Skin of body (tissue), 3 donors: ENCODE measurements at places on chromosomes 7 and 10. TPM values are rescaled to one million over a fixed set of nuclear protein-coding genes. Genes with fewer than 3 reads are reported as not detected.

DNA sequence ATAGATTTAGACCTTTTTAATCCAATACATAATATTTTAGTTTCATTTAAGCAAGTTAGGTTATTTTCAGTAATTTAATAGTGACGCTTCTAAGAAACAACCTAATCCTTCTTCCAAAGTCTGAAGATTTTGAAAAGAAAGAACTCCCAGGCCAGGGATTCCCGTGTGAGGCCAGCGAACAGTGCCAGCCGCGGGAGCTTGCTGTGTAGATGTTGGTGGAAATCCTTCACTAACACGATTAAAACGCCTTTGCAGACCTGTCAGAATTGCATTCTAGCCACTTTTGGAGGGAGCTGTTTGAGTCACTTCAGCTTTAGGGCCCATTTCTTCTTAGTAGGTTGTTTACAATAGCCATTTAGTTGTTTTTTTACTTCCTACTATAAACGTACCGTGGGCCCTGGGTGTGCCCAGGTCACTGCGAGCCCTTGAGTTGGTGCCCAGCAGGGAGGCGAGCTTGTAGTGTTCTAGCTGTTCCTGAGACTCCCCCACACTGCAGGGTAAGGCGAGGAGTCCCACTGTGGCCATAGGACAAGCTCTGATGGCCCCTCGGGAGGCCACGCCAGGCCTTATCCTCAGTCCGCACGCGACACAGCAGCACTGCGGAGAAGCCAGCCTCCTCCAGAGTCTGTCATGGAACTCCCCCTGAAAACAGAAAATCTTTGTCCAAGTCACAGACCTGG, 32.3 kb downstream of the PPP2R2D start:
- no peak for DNase-seq

DNA sequence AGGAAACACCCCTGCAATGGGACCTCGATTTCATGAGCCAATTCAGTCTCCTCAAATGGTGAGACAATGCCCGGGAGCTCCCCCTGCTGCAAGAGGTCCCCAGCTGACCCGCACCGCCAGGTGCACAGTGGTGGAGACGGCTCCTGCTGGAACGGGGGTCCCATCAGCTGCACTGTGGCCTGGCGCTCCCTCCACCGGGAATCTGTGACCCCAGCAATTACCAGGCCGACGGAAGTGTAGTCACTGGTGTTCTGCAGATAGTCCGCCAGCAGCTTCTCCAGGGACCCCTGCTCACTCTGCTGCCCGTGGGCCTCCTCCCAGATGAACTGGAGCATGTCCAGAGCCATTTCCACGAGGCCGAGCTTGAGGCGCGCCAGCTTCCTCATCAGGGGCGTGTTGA, 64.9 kb upstream of the NKX6-2 start:
- no peak for DNase-seq

- no peak for DNase-seq
These were observed 26.0 kb upstream of the TMEM140 start for GRCh38 chr7:135121868-135122267.

DNA sequence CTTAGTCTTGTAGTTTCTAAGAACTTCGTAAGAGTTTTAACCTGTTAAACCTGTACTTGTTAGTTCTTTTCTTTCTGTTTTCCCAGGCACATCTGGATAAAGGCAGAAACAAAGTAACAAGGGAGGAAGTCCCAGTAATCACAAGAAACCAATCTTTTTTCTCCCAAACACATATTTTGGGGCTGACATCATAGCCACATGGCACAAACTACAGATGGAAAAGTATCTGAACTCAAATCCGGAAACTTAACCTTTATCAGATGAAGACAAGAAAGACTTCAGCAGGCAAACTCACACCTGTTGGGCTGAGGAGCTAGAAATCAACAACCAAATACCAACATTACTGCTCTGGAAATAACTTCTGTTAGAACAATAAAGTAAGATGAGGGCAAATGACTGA, 67.1 kb downstream of the CUBN start:
- peak; percentile 84 for DNase-seq

DNA sequence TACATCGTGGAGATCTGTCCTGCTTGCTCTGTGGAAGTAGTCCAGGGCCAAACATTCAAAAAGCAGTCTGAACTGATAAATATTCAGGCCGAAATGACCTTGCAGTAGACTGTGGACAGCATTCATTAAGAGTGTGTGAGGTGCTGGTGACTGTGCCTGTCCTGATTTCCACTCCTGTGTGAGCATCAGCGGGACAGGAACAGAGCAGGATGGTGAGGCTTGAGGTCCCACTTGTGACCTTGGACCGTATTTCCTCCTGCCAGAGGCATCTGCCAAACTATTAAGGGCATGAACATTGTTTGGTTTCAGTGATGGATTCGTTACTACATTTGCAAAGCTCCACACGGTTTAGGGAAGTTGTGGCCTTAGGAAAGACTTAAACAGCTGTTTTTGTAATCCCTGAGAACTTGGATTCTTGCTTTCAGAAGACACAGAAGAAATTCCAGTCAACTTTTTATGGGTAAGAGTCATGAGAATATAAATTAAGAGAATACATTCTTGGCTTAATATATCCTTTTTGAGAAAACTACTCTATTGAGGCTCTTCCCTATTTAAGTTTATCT, 32.8 kb downstream of the CCNY start:
- no peak for DNase-seq

GRCh38 chr7:156493942-156494341, 146.6 kb upstream of the RNF32 start:
- DNase-seq = no peak

DNA sequence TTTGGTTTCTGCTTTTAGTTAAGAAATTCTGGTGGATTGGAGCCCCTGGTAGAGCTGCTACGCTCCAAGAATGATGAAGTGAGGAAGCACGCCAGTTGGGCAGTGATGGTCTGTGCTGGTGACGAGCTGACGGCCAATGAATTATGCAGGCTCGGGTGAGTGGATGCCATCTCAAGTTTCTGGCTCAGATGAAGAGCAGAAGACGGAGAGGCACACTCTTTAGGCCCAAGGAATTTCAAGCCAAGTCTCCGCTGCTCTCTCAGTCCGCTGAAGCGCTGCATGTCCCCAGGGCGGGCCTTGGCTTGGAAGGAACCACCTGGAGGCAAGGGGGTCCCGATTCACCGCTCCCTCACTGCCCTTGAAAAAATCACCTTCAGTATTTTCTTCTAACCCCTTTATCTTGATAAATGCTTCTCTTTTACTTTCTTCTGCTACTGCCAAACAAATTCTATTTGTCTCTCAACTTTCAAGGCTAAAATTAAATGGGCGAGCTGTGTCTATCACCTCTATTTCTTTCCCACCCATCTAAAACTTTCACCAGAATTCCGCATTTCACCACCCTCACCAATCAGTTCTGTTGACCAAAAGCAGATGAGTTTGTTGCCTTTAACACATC, 74.2 kb downstream of the ARMC3 start:
- DNase-seq = no peak

- DNase-seq = peak; percentile 72
These were observed at the start of gene EMX2 for GRCh38 chr10:117542706-117543224. EMX2 (plus strand) TSS chr10:117542746; CDS start chr10:117543268, 522 bp downstream.

DNA sequence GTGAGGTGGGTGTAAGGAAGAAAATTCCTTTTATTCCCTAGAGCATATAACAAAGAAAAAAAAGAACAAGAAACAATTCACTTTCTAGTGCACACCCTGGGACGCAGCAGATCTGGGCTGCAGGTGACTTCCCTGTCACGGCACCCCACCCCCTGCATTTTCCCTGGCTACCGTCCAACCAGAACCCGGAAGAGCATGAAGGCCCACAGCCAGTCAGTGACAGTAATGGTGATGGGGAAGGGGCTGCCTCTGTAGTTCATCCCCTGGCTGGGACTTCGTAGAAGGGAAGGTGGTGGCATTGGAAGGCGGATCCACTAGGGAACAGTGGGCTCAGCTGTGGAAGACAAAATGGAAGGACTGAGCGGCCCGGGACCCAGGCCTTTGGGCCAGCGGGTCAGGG, 236.7 kb downstream of the BUB3 start:
- no peak for DNase-seq

DNA sequence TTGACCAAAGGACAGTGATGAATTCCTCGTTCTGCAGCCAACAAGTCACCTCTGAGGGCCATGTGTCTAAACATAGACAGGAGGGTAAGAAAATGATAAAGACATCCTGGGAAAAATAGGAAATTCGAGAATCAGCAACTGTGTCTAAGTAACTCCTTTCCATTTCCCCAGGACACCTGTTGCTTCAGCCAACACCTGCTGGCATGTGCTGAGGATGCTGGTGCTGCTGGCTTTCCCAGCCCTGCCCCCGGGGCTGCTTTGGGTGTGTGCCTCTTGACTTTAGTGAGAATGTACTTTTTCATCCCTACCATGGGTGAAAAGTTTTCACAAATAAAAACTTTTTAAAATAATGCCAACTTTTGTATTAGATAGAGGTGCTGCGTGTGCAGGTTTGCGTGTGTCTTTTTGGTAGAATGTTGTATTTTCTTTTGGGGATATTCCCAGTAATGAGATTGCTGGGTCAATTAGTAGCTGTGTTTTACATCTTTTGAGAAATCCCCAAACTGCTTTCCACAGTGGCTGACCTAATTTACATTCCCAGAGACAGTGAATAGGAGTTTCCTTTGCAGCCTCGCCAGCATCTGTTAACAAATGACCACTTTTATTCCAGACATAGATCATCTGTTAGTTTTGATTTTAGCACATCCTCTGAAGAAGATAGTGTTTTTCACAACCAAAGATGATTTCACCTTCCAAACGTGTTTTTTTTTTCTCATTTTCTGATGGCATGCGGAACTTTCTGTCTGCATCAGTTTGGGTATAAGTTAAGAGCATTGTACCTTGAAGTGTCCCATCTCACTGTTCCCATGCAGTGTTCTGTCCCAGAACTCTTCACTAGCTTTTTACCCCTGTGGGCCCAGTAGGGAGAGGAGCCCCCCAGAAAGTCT, 104.2 kb upstream of the ACBD5 start:
- DNase-seq = no peak

- no peak for DNase-seq
These were observed 63.9 kb downstream of the VOPP1 start for GRCh38 chr7:55508221-55509011.

GRCh38 chr7:95269640-95270039, 54.7 kb downstream of the PON1 start:
- no peak for DNase-seq

DNA sequence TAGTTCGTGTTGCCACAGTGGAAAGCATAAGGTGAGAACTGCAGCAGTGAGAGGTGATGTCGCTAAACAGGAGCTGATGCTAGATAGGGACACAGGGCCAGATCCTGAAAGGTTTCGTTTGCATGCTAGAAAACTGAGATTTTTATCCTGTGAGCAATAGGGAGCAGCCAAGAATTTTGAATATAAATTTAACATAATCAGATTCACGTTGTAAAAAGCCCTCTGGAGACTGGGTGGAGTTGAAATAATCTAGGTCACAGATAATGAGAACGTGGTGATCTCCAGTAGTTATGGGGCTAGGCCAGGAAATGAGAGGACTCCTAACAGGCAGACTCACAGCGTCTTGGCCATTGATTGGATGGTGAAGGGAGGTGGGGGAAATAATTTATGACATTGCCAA, 92.1 kb upstream of the IMMP2L start:
- DNase-seq = peak; percentile 87

DNA sequence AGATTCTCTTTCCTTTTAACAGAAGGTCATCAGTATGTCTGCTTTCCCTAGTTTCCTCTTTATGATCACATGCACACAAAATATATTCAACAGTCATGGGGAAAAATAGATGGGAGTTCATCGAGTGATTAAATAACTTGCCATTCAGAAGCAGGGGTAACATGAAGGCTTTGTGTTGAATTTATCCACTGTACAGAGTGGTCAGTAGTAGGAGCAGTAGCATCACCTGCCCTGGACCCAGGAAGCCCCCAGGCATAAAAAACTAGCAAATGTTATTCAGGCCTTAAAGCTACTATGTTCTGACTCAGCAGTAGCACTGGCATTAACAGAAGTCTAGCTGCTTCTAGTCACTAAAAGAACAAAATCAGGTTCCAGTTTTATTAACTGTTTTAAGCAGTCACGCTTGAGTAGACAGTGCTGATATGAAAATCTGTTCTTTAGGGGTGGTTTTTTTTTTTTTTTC, 31.4 kb upstream of the FAM133B start:
- no peak for DNase-seq

DNA sequence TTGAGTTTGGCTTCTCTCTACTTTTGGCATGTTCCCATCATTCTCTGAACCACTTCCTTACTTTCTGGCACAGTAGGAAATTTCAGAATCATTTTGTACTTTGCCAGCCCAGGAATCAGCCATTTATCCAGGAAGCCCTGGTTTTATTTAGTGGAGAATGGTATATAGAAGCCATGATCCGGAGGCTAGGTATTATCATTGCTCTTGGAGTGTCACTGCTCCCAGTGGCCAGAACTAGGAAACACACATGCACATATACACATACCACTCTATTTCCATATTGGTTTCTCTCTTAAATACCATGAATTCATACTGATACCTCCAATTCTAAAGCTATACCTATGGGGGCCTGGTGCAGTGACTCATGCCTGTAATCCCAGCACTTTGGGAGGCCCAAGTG, 36.3 kb downstream of the SUFU start:
- no peak for DNase-seq

DNA sequence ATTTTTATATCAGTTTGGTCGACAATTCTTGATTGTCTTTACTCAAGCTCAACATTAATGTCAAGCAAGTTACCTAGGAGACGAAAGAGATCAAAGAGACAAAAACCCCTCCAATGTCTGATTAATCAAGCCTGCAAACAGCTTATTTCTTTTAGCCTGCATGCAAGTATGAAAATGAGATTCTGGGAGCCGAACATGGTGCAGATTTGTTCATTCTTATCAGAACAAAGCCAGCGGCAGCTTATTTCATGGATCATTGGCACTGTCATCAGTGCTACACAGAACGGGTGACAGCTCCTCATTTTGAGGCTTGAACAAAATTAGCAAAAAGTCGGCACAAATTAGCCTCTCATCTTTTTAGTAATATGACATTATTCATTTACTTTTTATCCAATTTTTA, 26.5 kb downstream of the FAM204A start:
- no peak for DNase-seq

DNA sequence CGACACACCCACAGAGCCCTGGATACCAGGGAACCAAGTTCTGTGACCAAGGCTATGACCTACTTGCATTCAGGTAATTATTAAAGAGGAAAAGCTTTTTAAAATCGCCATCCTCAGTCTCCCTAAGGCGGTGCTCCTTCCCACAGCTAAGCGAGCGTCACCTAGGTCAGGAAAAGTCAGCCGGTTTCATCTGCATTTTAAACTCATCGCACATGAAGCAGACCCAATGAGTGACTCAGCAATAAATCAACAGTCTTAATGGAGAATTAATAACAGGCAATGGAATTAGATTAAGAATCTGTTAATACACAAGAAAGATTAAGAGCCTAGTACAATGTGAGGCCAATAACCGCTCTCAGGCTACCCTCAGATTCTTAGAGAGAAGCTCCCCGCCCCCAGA, 59.2 kb downstream of the HSPA12A start:
- DNase-seq = no peak

GRCh38 chr10:43844221-43844620, 195.5 kb upstream of the ZNF32 start:
- no peak for DNase-seq

PRKCQ gene
- 2.7 TPM for total RNA-seq

TAS2R41 gene
- not detected for total RNA-seq

VAX1 gene
- not detected for total RNA-seq

PPP1R3A gene
- total RNA-seq = 14.4 TPM

SEMA4G gene
- total RNA-seq = 1.9 TPM

NPVF gene
- not detected for total RNA-seq

PTN gene
- total RNA-seq = 20.8 TPM

NDUFB2 gene
- 77.3 TPM for total RNA-seq
